PC-9 (cell line): ENCODE measurements at places on chromosomes 3 and 15. TPM values are rescaled to one million over a fixed set of nuclear protein-coding genes. Genes with fewer than 3 reads are reported as not detected.

- no peaks in the 10 kb centered on the region for H3K27me3 ChIP-seq
- no peak overlapping the region for H3K27ac ChIP-seq
- H3K36me3 ChIP-seq, result no peaks in the 10 kb centered on the region
- no peaks in the 10 kb centered on the region for H3K4me1 ChIP-seq
- no peak overlapping the region for H3K4me3 ChIP-seq
Observed at GRCh38 chr3:166243511-166243910, 406.3 kb upstream of the BCHE start.

DNA sequence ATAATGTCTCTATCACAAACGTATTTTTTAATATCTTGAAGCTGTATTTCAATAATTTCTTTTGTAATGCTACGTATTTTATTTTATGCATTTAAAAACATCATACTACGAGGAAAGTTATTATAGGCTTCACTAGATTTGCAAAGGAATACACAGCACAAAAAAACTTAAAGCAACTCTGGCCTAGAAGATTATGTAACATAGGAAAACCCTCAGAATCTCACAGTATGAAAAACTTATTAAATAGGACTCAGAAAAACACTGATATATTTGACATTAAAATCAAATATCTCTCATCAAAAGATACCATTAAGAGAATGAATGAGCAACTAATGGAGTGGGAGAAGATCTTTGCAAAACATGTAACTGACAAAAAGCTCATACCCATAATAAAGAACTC is 63.7 kb downstream of the DMXL2 start:
- H3K27me3 ChIP-seq, result no peaks in the 10 kb centered on the region
- H3K27ac ChIP-seq, result no peak overlapping the region
- no peak overlapping the region for H3K4me3 ChIP-seq
- no peaks in the 10 kb centered on the region for H3K36me3 ChIP-seq
- no peak for DNase-seq

DNA sequence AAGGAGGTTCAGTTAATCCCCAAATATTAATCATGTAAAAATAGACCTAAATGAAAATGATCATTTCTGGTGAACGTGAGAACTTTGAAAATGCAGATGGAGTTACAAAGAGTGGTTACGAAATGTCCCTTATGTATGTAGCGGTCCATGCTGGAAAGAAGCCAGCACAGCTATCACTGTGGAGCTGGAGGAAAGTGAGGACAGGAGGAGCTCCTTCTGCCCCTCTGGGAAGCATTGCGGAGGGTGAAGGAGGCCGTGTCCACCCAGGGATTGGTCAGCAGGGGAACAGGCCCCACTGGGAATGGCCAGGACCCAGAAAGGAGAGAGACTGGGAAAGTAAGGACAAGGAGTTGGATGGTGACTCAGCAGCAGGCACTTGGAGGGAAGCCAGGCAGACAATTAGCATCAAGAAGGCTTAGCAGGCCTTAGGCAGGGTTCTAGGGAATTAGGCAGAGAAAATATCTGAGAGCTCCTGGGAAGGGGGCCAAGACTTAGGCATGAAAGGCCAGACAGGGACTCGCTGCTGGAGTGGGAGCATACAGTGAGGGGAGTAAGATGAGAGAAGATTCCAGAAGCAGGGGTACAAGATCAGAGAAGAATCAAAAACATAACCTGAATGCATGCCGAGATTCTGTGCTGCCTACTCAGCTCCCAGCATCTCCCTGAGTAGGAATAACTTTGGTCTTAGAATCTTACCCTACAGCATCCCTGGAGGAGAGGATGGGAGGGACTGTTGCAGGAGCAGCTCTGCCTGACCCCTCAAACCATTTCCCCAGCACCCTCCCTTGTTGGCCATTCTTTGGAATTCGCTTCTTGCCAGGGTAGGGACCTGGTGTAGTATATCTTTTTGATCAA is 171.0 kb upstream of the UMPS start:
- H3K27ac ChIP-seq, result no peak overlapping the region
- no peaks in the 10 kb centered on the region for H3K36me3 ChIP-seq
- H3K4me3 ChIP-seq, result no peak overlapping the region
- H3K27me3 ChIP-seq, result peaks cover 53% of the 10 kb centered on the region

GRCh38 chr3:108887121-108887520 is 64.5 kb downstream of the TRAT1 start:
- H3K4me1 ChIP-seq, result no peaks in the 10 kb centered on the region
- no peaks in the 10 kb centered on the region for H3K36me3 ChIP-seq
- no peak overlapping the region for H3K27ac ChIP-seq
- H3K27me3 ChIP-seq, result no peaks in the 10 kb centered on the region
- DNase-seq, result no peak

GRCh38 chr3:117885011-117885441 is 1149.6 kb downstream of the IGSF11 start:
- H3K4me3 ChIP-seq, result no peak overlapping the region
- H3K4me1 ChIP-seq, result no peaks in the 10 kb centered on the region
- no peak for DNase-seq
- H3K27me3 ChIP-seq, result no peaks in the 10 kb centered on the region

GPR87 gene
- total RNA-seq, result 9.0 and 15.5 TPM in 2 replicates

SOX14 gene
- total RNA-seq, result not detected in 2 replicates

LPP gene
- total RNA-seq, result 113 and 148 TPM in 2 replicates

SCAMP5 gene
- total RNA-seq, result 17.9 and 19.7 TPM in 2 replicates

ROPN1 gene
- not detected in 2 replicates for total RNA-seq

SAMD7 gene
- total RNA-seq, result not detected in 2 replicates
